ENCODE measurements at places on chromosomes 6 and 20.

GRCh38 chr6:157586476-157587126 is 205.6 kb downstream of the ZDHHC14 start:
- no peak for DNase-seq

DNA sequence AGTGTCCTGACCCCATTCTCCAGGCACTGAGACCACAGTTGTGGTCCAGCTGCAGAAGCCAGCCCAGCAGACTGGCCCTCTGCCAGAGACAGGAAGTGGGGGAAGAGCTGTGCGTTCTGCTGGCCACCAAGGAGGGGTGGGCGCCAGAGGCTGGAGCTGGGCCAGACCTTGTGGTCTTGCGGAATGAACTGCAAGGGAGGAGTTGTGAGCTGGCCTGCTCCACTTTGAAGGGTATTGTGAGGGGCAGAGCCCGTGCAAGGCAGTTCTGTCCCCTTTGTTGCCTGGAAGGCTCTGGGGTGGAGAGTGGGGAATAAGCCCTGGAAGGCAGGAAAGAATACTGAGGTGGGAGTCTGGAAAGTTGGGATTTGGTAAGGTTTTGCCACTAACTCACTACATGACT is 3.6 kb upstream of the MDFI start:
- DNase-seq, result no peak

GRCh38 chr6:47000842-47001241 is 41.3 kb downstream of the ADGRF1 start:
- no peak for DNase-seq

GRCh38 chr6:35569011-35569461 is 56.3 kb upstream of the TULP1 start:
- peak; percentile 10 for DNase-seq

Data from central memory CD8-positive, alpha-beta T cell (primary cell).